ENCODE measurements at places on chromosomes 11 and 22.

DNA sequence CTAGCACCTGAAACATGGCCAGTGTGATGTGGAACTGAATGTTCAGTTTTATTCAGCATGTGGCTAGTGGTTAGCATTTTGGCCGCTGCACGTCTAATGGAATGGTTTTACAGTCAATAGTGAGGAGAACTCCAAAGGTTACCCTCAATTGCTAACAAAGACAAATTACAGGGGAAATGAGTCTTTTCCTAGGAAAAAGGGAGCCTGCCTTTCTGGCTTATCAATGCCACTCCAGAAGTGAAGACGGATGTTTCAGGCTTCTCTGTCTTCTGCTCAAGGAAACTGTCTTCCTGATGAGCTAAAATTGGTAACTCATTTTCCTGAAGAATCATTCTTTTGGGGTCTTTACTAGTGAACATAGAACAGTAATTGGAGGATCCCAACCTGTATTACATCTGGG is 84.3 kb upstream of the CRTAM start:
- DNase-seq = no peak

GRCh38 chr11:116642902-116643301 is 129.9 kb downstream of the BUD13 start:
- DNase-seq = no peak

- no peak for DNase-seq
Observed at GRCh38 chr22:28608546-28608945, 71.1 kb downstream of the TTC28 start.

DNA sequence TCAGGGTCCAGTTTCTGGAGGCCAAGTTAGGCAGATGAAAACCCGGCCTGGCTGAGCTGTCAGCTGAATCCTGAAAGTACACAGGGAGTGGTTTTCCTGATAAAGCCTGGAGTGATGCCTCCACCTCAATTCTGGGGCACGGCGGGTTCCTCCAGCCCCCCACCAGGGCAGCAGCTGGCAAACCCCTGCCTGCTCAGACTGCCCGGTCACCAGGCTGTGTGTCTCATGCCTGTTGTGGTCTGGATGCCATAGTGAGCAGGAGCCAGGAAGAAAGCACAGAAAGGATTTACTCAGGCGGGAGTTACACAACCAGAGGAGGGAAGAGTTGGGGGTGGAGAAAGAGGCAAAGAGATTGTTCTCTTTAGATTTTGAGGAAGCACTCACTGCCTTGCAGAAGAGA is 119.9 kb upstream of the RASSF10 start:
- DNase-seq = no peak

DNA sequence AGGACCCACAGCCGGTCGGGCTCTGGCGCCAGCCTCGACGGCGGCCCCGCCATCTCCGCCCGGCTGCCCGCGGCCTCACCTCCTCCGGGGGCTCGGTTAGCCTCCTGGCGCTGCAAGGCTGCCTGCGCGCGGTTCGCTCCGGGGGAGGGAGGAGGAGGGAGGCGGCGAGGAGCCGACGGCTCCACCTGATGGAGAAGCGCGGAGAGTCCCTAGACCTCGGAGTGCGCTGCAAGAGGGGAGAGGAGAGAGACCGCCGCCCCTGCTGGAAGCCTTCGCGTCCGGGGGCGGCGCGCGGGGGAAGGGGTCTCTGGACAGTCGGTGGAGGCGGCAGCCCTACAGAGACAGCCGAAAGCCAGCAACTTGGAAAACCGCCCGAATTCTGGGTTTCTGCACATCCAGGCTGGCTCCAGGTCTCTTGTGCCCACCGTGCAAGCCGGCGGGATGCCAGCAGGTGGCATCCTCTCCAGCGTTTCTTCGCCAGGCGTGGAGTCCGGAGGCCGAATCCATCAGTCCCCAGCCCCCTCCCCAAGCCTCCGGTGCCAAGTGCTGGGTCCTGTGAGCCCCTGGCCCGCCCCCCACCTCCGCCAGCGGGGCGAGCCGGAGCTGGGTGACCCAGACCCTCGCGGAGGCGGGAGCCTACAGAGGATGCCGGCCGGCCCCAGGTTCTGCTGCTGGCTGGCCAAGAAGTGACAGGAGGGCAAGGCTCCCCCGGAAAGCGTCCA is 2.9 kb upstream of the KIRREL3 start:
- peak; percentile 61 for DNase-seq

- no peak for DNase-seq
Observed at GRCh38 chr11:1838077-1838425, 730 bp upstream of the TNNI2 start.

GRCh38 chr11:83256602-83257340 is 29.4 kb downstream of the CCDC90B start:
- no peak for DNase-seq

DNA sequence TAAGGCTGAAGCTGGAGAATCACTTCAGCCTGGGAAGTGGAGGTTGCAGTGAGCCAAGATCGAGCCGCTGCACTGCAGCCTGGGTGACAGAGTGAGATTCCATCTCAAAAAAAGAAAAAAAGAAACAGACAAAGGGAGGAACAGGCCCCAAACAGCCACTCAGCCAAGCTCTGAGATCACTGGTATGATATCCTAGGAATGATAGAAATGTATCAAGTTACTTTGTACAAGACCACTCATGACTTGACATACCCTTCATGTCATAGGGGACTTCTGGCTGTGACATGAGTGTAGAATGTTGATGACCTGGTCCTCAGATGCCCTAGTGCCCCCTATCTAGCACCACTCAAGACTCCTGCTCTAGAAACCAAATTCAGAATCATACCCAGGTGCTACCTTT is 216.5 kb downstream of the NAV2 start:
- no peak for DNase-seq

- DNase-seq = no peak
Observed at GRCh38 chr22:36714110-36714509, 10.6 kb upstream of the CACNG2 start.

- DNase-seq = no peak
Observed at GRCh38 chr22:46990937-46991550, 228.6 kb downstream of the TBC1D22A start.

GRCh38 chr11:61497876-61498275 is 10.7 kb upstream of the LRRC10B start:
- DNase-seq = no peak

GRCh38 chr11:19426756-19427403 is 186.1 kb upstream of the E2F8 start:
- no peak for DNase-seq

GRCh38 chr11:9703280-9703679 is 39.4 kb downstream of the SWAP70 start:
- DNase-seq = no peak

- peak; percentile 13 for DNase-seq
Observed at GRCh38 chr11:31106968-31107576, 262.5 kb downstream of the DCDC1 start.

DNA sequence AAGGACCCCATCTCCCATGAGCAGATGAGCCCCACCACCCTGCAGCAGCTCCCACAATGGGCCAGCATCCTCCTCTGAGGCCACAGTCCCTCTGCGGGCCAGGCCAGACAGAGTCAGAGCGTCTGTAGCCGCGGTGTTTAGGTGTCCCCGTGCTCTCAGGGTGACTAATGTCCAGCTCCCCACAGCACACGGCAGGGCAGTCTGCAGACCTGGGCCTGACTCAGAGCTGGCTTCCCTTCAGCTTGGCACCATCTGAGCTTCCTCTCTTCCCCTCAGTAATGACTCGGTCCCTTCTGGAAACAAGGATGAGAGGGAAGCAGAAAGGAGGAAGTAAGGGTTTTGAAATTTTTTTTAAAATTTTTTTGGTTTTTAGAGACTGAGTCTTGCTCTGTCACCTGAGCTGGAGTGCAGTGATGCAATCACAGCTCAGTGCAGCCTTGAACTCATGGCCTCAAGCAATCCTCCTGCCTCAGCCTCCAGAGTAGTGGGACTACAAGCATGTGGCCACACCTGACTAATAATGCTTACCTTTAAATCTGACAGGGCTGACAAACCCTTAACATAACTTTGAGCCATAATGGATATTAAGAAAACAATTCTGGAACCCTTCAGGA is 28.5 kb downstream of the LRRC74B start:
- no peak for DNase-seq

GRCh38 chr11:77779935-77780334 is 40.6 kb downstream of the RSF1 start:
- DNase-seq = peak; percentile 18

GRCh38 chr11:71488681-71489270 is 35.8 kb downstream of the NADSYN1 start:
- DNase-seq = no peak

DNA sequence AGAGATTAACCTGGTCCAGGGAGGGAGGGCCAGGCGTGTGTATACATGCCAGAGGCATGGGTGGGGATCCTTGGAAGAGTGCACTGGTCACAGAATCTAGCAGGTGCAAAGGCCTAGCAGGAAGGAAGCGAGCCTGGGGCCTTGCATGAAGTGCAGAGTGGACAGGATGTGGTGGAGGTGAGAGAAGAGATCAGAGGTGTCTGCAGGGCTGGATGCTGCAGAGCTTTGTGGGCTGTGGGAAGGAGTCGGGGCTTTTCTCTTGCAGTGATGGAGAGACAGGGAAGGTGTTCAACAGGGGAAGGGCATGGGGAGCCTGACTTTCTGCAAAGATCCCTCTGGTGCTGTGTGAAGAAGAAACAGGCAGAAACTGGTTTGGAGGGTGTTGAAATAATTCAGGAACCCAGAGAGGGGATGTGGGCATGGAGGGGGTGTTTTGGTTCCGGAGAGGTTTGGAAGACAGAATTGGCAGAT is 2.5 kb upstream of the TPST2 start:
- DNase-seq = no peak

DNA sequence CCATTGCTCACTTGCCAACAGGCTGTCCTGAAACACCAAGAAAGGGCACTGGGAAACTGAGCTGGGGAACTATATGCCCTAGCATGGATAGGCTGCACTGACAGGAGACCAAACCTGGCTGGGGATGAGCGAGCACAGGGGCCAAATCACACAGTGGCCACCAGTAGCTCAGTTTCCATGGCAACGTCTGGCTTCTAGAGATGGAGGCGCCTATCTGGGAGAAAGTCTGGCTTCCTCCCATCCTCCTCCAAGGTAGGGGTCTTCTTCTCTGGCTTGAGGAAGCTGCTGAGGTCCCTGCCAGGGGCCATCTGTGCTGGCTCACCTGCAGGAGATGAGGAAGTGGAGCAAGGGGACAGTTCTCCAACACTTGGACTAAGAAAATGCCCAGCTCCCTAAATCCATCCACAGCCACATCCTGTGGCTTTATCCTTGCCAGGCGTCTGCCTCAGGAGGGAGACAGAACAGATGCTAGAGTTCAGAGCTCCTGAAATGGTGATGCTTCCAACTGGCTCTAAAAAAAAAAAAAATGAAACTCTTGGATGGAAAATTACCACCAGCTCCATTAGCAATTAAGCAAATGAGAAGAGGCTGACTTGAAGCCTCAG is 48.3 kb downstream of the SYT13 start:
- no peak for DNase-seq
